ENCODE measurements at places on chromosomes 3 and 15.

- DNase-seq, result no peak
These were observed 291.0 kb downstream of the CLSTN2 start for GRCh38 chr3:140225996-140226395.

GRCh38 chr3:128523591-128523990 is 30.6 kb upstream of the GATA2 start:
- DNase-seq, result no peak

- DNase-seq, result no peak
These were observed 104.3 kb upstream of the TMC3 start for GRCh38 chr15:81478354-81478753.

DNA sequence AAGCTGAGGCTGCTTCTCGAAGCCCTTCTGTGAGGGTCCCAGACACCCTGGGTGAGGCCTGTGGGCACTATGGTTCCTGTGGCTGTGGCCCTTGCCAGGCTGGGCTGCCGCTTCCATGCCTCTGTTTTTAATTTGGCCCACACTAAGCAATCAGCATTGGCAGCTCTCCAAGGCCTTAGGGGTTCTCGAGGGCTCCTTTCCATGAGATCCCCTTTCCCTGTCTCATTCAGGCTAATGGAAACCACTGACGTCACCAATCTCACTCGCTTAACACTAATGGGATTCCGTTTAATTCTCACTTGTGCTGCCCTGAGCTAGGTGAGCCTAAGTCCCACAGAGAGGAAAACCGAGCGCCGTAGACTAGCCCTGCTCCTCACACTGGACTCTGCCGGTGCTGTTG is 60.2 kb upstream of the RAB6B start:
- DNase-seq, result no peak

Data from stimulated activated CD4-positive, alpha-beta T cell treated with anti-CD3 and anti-CD28 coated beads, Interleukin-1b, Interleukin-23, amount 100 ng/mL, for 48 hours (primary cell).